ENCODE measurements at places on chromosomes 5 and 9.

DNA sequence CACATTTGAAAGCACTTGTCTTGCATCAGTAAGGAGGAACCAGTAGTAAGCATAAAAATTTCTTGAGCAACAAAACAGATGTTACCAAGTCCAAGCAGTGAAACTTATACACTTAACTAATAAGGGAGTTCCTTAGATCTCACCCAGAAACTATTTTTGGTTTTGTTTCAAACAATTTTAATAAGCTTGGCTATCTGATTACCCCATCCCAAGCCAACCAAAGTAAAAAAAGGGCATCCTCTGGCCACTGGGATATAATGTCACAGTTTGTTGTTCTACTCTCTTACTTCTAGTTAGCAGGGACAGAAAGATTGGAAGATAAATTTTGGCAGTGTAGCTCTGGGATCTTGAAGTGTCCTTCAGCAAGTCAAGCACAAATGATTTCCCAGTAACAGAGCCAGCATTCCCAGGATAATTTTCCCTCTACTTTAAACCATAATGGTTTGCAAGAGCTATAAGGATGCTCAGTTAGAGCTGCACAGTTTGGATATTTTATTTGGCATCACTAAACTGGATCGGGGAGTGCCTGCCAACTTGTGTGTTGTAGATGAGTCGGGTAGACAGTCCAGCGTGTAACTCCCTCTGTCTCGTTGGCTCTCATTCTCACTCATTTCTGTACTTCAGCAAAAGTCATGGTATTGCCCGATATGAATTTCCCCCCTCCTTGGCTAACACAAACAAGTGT, 161.9 kb upstream of the HMHB1 start:
- DNase-seq = no peak

GRCh38 chr5:78607864-78608263, 40.7 kb downstream of the LHFPL2 start:
- DNase-seq = no peak

DNA sequence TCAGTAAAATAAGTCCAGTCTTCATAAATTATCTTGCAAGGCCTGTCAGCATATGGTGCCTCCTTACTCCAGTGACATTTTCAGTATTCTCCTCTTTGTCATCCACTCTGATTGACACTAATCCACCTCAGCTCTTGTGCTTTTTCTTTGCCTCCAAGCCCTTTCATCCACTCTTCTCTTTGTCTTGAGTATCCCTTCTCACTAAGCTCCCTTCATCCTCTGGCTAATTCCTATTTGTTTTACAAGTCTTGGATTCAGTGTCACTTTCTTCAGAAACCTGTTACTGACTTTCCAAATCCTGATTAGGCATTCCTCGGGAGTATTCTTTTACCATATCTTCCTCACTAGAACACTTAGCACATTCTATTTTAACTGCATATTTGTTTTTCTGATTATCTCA, 100.6 kb upstream of the VCAN start:
- no peak for DNase-seq

DNA sequence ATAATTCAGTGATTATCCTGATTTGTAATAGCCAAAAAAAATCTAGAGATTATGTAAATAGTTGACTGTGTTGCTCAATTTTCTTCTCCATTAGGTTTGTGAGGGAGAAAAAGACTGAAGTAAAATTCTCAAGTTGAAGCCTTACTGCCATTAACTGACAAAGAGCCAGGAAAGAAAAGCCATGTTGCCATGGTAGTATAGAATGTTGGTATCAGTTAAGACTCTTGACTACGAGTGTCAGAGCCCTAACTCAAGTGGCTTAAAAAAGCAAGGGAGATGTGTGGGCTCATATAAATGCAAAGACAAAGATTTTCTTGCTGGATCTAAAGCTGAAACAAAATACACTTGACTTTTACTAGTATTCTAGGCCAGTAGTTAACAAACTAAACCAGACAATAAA, 571.7 kb downstream of the KCTD16 start:
- no peak for DNase-seq

GRCh38 chr9:134350416-134350994, 24.2 kb downstream of the RXRA start:
- DNase-seq = no peak

GRCh38 chr9:35598866-35599590, 6.0 kb upstream of the TESK1 start:
- DNase-seq = no peak

- no peak for DNase-seq
Measured at GRCh38 chr9:99038484-99038820, 66.5 kb upstream of the TGFBR1 start.

DNA sequence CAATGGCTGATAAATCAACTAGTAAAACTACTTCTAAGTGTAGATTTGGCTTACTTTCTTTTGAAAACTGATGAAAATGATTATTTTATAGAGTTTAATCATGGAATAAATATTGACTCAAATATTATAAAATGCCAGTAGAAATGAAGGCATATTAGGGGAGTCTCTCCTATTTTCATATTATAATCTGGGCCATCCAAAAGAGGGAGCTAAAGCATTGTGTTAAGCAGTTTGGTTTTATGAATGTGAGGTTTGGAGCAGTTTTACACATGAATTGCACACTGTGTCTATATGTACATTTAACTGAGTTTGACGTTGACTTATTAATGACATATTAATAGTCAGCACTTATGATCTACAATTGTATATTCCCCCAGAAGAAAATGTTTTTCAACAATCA, 17.4 kb downstream of the CDH9 start:
- DNase-seq = peak; percentile 17

DNA sequence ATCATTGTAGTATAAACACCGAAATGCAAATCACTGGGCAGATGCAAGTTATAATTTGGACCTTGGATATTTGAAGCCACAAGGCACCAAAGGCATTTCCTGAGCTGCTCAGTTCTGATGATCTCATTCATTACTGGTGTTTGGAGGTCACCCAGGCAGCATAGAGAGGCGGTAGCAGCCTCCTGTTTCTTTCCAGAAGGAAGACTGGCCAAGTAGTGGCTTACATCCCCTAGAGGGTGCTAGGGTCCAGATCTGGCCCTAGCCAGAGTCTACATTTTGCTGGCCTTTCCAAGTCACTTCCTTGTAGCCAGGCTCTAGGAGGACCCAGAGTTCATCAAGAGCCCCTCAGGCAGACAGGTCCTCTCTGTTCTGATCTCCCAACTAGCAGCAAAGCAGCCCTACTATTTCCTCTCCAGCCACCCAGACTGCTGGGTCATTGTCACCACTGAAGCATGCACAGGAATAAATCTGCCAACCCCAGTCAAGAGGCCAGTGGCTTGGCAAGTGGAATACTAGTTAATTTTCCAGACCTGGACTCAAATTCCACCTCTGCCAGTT, 33.4 kb upstream of the TTC1 start:
- no peak for DNase-seq

- peak; percentile 60 for DNase-seq
Measured at GRCh38 chr5:122077366-122078115, 518 bp downstream of the LOX start.

DNA sequence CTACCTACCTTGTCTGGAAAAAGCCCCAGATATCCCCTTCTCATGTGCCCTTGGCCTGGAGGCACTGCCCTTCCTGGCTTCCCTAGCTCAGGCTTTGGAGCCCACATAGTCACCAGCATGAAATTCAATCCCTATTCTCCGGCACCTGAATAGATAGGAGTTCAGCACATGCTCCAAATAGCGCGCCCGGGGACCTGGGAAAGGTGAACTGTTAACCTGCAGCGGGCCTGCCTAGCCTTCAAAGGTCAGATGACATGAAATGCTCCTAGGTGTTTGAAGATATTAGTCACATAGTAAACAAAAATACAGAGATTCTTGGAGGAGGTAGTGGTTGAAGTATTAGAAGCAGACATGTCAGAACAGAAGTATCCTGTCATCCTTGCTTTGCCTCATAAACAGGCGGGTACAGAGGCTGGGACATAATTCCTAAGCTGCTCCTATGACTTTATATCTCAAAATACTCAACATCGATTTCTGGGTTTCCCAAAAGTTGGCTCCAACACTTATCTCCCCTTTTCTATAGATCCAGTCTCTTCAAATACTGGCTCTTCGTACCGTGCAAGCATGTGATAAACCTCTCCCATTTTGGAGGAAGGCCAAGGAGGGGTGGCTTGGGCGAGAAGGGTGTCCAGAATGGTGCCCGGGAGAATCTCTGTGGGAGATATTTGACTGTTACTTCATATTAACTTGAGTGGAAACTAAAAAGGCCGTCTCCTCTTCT, 88.0 kb upstream of the ANKH start:
- no peak for DNase-seq

GRCh38 chr5:127203818-127204217, 86.8 kb upstream of the MEGF10 start:
- DNase-seq = no peak

DNA sequence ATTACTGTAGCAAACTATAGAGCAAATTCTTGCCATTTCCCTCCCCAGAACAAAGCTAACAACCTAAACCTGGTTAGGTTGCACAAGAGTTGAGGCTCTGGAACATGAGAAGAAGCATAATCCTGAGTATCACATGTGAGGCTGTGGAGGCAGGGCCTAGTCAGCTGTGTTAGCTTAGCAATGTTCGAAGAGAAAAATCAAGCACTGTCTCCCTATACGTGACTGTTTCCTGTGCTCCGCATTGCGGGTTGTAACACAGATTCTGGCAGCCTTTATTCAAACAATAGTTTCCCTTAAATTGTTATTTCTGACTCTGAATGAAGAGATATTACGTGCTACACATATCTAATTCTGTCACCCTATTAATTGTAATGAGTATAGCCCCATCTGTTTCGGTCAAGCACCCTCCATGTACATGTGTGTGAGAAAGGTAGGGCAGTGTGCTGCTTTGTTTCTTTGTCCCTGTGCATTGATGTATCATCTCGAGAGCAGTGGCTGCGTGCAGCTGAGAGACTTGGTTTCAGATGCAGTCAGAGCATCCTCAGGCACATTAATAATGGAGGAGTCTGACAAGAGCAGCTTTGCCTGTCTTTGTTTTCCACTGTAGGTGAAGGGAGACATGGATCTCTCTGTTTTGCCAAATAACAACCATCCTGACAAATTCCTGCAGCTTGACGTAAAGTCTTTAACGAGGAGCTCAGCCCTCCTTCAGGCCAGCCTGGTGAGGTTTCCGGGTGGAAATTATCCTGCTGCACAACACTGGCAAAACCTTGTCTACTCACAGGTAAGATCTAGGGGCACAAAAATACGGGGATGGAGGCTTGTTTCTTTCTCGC, at the start of gene MINAR2:
Gene MINAR2 (plus strand): TSS at position 523 of the 836 bp plus-strand sequence. CDS start 97 bp downstream, at position 620.
- DNase-seq = no peak

- DNase-seq = no peak
Measured at GRCh38 chr9:109238125-109238524, 71.1 kb upstream of the FRRS1L start.

Measured in SK-N-DZ (cell line).